ENCODE measurements at places on chromosomes 1 and 21.

GRCh38 chr1:18004278-18004677, 103.3 kb upstream of the IGSF21 start:
- DNase-seq = no peak

- DNase-seq = no peak
These were observed 14.2 kb upstream of the RUNX3 start for GRCh38 chr1:24944318-24944717.

GRCh38 chr1:108537976-108538375, 21.9 kb upstream of the EEIG2 start:
- no peak for DNase-seq

DNA sequence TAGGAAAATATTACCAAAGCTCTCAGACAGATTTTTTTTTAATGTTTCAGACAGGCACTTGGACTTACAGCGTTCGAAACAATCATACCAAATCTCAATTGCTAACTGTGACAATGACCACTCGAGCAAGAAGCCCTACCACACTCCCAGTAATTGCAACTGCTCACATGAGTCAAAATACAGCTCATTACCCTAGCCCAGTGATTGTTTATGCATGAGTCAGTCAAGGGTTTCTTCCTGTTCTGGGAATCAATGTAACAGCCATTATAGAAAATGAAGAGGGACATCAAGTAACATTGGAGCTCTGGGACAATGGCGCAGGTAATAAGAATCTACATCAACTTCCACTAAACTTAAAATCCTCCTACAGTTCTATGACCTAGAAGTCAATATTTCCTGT, 56.1 kb upstream of the SH3GLB1 start:
- no peak for DNase-seq

DNA sequence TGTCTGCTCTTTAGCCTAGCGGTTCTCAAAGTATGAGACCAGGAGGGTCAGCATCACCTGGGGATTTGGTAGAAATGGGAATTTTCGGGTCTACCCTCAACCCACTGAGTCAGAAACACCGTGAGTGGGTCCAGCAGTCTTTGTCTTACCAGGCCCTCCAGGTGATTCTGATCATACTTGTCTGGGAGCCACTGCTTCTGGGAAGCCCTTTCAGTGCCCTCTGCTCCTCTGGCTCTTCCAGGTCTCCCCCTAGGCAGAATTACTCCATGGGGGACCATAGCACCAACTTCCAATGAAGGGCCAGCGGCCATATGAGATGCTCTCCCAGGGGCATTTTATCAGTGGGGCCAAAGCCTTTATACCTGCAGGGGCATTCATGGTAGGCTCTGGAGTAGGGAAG, 81.0 kb upstream of the ETV3 start:
- no peak for DNase-seq

Measured in activated CD4-positive, alpha-beta T cell treated with anti-CD3 and anti-CD28 coated beads, Interleukin-10, Interleukin-2, amounts not matched to agents 100 ng/mL and 50 ng/mL, durations not matched to agents 16 hours and 8 hours (primary cell).